ENCODE measurements at places on chromosomes 5 and 9.

DNA sequence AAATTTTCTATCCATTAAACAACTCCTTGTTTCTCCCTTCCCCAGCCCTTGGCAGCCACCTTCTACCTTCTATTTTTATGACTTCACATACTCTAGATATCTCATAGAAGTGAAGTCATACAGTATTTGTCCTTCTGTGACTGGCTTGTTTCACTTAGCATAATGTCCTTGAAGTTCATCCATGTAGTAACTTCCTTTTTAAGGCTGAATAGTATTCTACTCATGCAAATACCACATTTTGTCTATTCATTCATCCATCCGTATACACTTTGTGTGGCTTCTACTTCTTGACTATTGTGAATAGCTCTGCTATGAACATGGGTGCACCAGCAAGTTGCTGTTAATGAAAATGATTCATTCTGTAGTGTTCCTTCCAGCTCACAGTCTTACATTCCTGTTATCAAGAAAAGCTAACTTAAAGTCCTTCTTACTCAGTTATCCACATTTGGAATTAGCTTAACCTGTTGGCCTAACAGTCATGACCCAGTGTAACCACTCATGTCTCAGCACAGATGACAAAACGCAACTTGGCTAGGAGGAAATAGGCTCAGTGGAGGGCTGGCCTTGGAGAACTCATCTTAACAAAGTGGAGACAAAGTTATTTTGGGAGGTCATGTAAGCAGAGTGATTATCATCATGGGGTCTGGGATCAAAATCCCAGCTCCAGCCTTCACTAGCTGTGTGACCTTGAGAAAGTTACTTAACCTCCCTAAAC lies 129.7 kb upstream of the MAP3K1 start:
- no peak for DNase-seq

- no peak for DNase-seq
Measured at GRCh38 chr5:159586921-159587320, 256.6 kb upstream of the IL12B start.

GRCh38 chr9:92312887-92313623 lies 12.1 kb downstream of the NOL8 start:
- no peak for DNase-seq

GRCh38 chr9:38207247-38207778 lies 138.3 kb upstream of the SHB start:
- no peak for DNase-seq

DNA sequence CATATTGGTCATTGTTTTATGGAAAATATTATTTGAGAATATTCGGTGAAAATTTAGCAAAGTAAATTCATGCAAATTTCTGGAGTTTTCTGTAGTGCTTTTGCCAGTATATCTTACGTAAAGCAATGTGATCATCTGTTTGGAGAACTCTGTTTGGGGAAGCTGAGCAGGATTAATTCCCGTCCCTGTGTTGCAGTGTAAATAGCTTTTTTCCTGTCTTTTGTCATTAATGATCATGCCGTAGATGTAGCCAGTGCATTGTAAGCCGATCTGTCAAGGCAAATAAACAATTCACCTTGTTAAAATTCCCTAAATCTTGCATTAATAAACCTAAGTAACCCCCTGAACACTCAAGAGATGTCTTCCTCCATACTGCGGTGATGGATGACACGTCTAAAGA lies 39.2 kb downstream of the PPIC start:
- DNase-seq, result no peak

- no peak for DNase-seq
Measured at GRCh38 chr9:74865177-74865576, 22.5 kb downstream of the TRPM6 start.

GRCh38 chr9:113558632-113559502 lies 95.3 kb downstream of the RGS3 start:
- no peak for DNase-seq

- DNase-seq, result no peak
Measured at GRCh38 chr9:129693741-129694140, 28.3 kb downstream of the PRRX2 start.

DNA sequence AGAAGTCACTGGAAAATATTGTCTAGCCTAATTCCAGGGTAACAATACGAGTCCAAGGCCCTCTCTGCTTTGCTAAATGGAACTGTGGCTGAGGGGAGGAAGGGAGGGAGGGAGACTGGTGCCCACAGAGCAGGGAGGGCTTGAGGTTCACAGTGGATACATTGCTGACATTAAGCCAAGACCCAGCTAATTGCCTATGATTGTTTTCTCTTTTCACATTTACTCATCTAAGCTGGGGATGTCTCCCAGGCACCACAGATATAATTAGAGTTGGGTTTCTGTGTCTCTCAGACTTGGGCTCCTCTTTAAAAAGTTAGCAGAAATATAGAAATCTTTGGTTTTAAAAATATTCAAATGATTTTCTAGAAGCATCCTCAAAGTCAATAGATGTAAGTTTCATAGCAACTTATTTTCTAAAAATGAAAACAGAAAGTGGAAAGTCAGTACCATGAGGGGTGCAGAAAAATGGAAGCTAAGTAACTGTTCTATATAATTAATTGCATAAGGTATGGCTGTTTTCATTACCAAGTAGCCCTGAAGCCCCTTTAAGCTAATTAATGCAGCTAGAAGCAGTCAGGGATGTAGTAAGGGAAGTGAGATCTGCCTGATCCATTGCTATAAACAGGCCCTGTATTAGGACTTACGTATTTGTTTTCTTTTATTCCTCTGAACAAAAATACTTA lies 259.8 kb downstream of the NDUFS4 start:
- DNase-seq, result no peak

GRCh38 chr5:128212191-128212806 lies 128.7 kb downstream of the SLC12A2 start:
- DNase-seq, result no peak

DNA sequence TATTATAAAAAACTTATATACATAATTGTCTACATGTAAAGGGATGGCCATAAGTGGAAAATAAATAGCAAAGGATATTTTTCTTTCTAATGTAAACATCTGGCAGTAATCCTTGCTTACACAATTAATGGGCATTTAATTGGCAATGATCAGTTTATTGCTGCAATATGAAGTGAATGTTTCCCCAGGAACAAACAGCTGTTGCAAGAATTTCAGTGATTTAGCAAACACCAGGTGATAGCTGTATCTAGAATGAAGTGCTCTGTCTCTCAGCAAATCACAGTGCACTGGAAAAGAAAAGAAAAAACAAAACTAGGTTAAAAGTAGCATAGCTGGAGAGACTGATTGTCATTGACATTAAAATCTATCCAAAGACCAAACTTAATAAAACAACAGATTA lies 594.5 kb upstream of the ARRDC3 start:
- DNase-seq, result no peak

- DNase-seq, result no peak
Measured at GRCh38 chr9:3628239-3628638, 102.4 kb upstream of the RFX3 start.

DNA sequence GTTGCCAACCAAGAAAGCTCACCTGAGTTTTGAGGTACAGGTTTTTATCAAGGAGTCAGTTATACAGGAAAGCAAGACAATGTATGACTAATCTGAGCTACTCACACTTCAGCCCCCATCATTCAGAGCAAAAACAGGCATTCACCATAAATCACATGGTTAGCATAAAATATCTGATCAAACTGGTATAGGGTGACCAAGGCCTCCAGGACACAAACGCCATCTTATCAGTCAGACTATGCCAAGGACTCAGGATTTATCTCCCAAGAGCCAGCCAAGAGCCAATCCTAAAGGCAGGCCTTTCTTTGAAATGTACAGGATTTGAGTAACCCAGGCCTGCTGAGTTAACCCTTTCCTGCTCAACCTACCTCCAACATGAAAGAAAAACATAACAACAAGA lies 313.0 kb upstream of the NREP start:
- no peak for DNase-seq

DNA sequence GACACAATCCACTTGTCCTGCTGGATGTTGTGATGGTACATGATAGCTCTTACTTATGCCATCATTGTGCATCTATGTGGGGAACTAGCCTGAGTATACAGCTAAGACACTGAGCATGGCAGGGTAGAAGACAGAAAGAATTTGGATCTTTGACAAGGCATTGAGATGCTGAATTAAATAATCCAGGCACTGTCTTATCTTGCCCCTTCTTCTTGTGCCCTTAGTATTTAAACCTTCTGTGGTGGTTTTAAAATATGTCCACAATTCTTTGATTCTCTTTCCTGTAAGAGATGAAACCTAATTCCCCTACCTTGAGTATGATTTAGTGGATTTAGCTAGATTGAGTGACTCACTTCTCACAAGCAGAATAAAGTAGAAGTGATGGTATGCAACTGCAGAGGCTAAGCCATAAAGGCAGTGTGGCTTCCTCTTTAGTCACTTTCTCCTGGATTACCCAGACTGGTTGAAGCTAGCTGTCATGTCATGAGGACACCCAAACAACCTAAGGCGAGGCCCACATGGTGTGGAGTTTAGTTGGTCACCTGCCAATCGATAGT lies 174.0 kb upstream of the NREP start:
- DNase-seq, result no peak

GRCh38 chr9:93436655-93437407 lies 14.7 kb upstream of the FAM120A start:
- no peak for DNase-seq

DNA sequence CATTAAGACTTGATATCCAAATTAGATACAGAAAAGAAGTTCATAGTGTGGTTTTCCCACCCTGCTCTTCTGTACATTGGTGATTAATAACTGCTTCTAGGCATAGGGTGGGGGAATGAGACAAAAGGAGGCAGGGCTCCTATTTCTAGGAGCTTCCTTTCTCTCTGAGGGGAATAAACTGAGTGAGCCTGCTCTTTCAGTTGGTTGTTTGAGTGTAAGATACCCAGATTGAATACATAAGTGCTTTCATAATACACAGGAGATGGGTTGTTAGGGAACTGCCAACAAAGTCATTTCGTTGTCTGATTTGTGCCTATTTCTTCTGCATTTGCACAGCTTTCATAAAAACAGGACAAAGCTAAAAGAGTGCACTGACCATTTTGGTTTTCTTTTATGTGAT lies 48.9 kb upstream of the TTC23L start:
- DNase-seq, result no peak

DNA sequence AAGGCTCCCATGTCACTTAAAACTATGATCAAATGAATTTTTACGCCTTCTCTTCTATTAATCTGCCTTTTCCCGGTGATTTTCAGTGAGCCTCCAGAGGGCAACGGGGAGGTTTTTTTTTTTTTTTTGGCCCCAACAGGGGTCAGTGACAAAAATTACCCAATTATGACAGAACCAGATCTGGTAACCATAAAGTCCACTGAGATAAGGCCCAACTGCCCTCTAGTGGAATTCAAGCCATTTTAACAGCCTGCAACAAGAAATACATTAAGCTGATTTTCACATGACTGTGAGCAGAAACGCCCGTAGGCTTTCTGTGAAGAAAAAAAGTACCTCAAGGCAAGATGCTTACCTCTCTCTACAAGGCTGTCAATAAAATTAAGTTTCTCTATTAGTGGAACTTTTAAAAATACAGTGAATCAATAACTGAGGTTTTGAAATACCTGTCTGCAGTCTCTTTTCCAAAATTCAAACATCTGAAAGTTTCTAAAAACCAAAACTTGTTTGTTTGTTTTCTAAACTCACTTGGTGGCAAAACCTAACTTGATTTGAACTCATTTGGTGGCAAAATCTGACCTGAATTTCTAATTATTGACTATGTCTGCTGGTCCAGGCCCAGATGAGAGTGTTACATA lies 49.7 kb upstream of the FST start:
- DNase-seq, result no peak

- DNase-seq, result no peak
Measured at GRCh38 chr5:93585767-93586385, 2.9 kb downstream of the NR2F1 start.

Measured in activated CD8-positive, alpha-beta memory T cell treated with anti-CD3 and anti-CD28 coated beads for 1 hour (primary cell).